NCI-H146 (cell line): ENCODE measurements at places on chromosomes 4 and X.

DNA sequence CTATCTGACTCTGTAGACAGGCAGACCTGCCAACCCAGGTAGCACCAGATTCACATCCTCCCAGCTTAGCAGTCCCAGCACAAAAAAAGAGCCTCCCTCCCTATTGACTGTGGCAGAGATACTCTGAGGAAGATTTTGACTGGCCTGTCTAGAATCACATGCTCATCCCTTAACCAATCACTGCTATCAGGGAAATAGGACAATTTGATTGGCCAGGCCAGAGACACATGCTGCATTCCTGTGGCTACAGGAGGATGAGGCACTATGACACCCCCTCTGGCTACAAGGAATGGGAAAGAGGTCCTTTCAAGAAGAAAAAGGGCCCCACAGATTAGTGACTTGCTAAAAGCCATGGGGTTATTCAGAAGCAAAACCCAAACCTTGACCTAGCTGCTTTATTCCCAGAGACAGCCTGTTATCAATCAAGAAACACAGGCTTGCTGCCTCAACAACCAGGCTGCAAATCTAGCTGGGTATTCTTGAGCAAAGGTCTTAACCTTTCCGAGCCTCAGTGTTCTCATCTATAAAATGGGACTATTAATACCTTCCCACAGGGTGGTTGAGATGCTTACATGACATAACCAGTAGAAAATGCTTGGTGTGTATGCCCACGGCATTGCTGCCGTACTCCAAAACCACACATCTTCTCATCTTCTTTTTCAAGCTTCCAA lies 147.6 kb downstream of the BCOR start:
- no peak for DNase-seq

DNA sequence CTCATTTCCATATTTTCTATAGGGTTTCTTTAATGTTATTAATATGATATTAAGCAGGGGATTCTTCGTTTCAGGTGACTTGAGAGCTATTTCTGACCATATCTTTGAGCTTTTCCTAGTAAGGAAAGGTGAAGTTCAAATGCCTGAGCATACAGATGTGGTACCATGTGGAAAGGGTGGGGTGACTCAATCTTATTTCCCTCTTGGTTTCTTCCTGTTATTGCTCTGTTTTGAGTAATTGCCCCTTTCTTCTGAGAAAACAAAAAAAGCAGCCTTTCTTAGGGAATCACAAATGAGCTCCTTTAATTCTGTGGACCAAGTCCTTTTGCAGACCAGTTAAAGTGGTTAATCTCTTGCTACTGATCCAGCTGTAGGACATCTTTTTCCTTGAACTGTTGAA lies 41.0 kb upstream of the AGA start:
- no peak for DNase-seq

GRCh38 chrX:19592952-19593351 lies 77.6 kb upstream of the MAP3K15 start:
- DNase-seq, result no peak

DNA sequence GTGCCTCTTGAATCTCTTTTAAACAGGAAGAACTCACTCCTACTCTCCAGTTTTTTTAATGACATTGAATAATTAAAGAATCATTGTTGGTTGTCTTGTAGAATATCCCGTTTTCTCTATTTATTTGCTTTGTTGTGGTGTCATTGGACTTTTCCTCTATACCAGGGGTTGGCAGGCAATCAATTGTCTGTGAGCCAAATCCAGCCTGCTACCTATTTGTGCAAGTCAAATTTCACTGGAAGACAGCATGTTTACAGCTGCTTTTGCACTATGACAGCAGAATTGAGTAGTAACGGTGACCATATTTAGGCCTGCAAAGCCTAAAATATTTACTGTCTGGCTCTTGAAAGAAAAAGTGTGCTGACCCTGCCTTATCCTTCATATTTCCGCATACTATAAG lies 34.8 kb downstream of the POLA1 start:
- no peak for DNase-seq

GRCh38 chrX:24154490-24155034 lies 5.0 kb downstream of the ZFX start:
- no peak for DNase-seq

DNA sequence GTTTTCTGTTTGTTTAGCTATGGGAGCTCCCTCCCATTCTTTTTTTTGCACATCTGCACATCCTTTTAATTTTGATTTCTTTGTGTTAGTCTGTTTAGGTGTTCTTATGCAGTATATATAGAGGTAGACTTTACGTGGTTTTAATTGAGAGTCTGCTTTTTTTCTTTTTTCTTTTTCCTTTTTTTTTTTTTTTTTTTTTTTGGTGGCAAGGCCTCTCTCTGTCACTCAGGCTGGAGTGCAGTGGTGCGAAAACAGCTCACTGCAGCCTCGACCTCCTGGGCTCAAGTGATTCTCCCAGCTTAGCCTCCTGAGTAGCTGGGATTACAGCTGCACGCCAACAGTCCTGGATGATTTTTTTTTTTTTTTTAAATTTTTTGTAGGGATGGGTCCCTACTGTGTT lies 68.2 kb downstream of the FAM193A start:
- DNase-seq, result no peak

- DNase-seq, result no peak
Measured at GRCh38 chr4:153239409-153239808, 35.2 kb downstream of the TRIM2 start.
